Activated naive CD4-positive, alpha-beta T cell treated with anti-CD3 and anti-CD28 coated beads for 36 hours (primary cell): ENCODE measurements at places on chromosomes 13 and 19. TPM values are rescaled to one million over a fixed set of nuclear protein-coding genes. Genes with fewer than 3 reads are reported as not detected.

Gene APBA3
- total RNA-seq = 30.0 TPM

Gene CDC42EP5
- not detected for total RNA-seq

Gene CYP2A7
- total RNA-seq = not detected

Gene ZNF583
- total RNA-seq = 0.55 TPM

Gene RFXAP
- total RNA-seq = 9.2 TPM

Gene GTPBP3
- 36.8 TPM for total RNA-seq

Gene KCTD15
- 6.2 TPM for total RNA-seq

Gene ERICH4
- total RNA-seq = not detected

Gene RPL18A
- total RNA-seq = 4,160 TPM

Gene ZNF541
- 0.33 TPM for total RNA-seq

Gene TUBB4A
- 7.0 TPM for total RNA-seq

Gene GNA15
- total RNA-seq = 26.6 TPM
